ENCODE measurements at places on chromosomes 1 and 21.

- no peak for DNase-seq
Measured at GRCh38 chr21:43193651-43194302, 25.0 kb downstream of the CRYAA start.

GRCh38 chr1:168293356-168293755, 12.7 kb downstream of the TBX19 start:
- no peak for DNase-seq

DNA sequence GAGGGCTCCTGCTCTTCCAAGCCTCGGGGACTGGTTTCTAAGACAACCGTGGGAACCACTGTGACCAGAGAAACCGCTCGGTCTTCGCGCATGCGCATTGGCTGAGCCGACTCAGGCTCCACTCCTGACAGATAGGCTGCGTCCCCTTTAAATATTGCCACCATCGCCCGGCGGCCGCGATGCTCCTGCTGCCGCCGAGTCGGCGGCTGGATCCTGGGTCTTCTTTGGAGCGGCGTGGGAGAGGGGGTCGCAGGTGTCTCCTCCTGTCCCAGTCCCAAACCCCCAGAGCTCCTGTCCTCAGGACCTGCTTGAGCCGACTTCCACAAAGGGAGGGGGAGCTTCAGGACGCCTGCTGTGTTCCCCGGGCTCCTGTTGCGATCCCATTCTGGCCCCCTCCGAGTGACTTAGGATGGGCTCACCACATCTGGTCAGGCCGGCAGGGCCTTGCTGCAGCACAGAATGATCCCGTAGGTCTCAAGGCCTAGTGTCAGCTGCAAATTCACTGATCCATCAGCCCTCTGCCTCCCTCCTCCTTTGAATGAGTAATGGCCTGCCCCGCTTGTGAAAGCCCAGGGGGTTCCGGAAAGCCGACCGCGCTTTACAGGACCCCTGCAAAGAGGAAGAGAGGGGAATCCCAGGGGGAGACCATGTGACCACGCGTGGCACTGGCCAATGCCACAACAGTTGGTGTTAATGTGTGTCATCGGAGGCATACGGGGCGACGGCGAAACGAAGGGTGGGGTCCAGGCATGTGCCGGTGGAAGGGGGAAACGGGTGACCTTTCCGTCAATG, 683.2 kb upstream of the TPTE start:
- no peak for DNase-seq

- DNase-seq: peak; percentile 58
Measured at GRCh38 chr1:214833178-214833756, 230.3 kb downstream of the CENPF start.

- DNase-seq: no peak
Measured at GRCh38 chr1:74790453-74790852, 57.5 kb downstream of the TYW3 start.

DNA sequence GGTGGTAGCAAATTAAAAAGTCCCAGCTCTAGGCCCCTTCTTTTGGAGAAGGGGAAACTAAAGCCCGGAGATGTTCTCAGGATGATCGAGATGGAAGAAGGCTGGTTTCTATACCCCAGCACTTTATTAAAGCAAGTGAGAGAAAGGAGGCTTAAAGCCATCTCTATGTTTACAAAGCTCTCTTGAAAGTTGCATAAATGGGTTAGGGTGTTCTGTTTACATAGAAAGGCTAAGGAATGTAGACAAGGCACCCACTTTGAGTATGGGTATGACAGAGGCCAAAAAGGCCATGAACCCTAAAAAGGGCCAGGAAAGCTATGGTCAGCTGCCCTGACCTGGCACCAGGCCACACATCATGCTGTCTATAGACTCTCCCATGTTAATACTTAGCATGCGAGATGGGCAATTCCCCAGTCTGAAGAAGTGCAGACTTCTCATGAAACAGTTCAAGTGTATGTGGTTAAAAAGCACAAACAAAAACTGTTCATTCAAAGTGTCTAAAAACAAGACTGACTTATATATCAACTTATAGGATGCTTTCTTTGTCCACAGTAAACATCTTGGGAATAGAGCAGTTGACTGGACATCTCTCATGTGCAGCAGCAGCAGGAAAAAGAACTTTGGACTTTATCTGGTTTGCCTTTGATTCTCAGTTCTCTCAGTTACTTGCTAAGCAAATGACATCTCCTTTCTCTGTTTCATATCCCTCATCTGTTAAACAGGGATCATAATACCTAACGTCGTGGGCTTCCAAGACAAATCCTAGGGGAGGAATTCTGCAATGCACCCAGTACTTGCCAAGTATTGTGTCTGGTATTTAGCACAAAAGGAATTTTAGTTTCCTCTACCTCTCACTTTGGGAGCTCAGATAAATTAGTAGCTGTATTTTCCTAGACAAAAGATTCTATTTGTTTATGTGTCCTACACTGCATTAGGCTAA, 521.6 kb downstream of the PLPP3 start:
- peak; percentile 7 for DNase-seq

DNA sequence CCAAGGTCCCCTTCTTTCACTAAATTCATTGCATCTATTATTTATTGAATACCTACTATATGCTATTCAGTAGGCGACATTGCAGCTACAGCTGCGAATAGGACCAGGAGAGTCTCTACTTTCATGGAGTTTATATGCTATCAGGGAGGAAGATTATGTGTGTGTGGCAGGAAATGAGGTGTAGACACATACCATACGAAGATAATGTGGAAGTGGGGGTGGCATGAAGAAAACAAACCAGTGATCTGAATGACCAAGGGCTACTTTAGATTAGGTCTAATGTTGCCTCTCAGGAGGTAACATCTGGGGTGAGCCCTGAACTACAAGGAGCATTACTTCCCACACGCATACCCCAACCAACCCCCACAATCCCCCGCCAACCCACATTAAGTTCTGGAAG, 1.0 kb upstream of the PPIH start:
- DNase-seq: no peak

DNA sequence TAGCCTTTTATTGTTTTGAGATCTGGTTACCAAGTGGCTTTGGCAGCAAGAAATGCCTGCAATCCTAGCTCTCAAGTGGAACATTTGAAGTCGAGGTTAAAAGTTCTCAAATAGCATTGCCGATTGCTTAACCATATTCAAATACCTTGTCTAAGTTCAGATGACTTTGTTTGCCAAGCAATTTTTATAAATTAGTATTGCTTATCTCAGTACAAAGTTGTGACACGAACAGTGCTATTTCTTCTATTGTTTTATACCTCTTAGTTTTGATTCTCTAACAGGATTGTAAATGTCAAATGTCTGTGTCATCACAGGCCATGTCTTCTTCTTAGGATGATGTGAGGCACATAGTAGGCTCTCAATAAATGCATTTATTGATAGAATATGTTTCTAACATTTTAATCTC, 633.3 kb downstream of the PTPRC start:
- DNase-seq: peak; percentile 93

- no peak for DNase-seq
Measured at GRCh38 chr21:38439426-38439825, 58.9 kb downstream of the ERG start.

Data from fibroblast of gingiva (primary cell).